H9 (cell line): ENCODE measurements at places on chromosomes 16 and 17. TPM values are rescaled to one million over a fixed set of nuclear protein-coding genes. Genes with fewer than 3 reads are reported as not detected.

DNA sequence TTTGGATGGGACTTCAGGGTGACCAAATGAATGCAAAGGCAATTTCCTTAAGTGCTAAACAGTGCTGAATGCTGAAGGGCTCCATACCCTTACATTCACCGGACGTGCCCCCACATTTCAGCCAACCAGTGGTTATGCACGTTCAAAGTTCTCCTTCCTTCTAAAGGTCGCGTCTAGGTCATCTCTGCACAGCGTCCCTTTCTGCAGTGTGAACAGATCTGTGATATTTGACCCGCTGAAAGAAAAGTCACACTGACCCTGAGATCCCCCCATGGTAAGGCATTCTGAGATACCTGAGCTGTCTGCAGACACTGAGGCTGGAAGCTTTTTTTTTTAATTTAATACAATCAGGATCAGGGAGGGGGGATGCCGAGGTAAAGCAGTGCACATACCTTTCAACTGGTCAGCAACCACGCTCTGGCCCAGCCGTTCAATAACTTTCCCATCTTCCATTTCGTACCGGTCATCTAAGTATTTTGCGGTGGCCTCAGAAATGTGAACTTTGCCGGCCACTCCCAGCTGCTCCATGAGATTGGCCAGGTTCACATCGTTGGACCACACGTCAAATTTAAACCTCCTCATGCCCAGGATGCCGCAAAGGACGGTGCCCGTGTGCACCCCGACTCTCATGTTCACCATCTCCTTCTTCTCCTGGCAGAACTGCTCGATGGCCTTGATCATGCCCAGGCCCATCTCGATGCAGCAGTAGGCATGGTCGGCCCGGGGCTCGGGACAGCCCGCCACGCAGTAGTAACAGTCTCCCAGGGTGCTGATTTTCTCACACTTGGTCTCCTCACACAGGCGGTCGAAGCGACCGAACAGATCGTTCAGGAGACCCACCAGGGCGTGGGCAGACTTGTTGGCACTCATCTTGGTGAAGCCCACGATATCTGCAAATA lies 2.6 kb downstream of the ADCY9 start:
- DNase-seq = no peak

DNA sequence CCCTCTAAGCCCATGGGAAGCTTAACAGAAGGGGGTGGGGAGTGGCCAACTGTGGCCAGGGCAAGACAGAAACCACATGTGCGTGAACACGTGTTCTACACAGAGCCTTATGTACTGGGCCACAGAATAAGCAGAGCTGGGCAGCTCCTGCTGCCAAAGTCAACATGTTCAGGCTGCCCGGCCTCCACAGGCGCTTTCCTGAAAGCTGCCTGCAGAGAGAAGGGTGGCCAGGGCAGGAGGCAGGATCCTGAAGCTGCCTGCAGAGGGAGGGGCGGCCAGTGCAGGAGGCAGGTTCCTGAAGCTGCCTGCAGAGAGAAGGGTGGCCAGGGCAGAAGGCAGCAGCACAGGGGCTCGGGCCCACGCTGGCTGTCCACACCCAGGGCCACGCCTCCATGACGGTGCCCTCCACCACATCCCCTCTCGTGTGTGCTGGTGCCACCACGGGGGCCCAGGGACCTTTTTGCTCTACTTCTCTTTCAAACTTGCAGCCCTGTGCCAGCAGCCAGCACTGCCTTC lies 79.5 kb downstream of the ANKRD11 start:
- no peak for DNase-seq

PIMREG gene
- 91.6 and 92.5 TPM in 2 replicates for total RNA-seq

DNA sequence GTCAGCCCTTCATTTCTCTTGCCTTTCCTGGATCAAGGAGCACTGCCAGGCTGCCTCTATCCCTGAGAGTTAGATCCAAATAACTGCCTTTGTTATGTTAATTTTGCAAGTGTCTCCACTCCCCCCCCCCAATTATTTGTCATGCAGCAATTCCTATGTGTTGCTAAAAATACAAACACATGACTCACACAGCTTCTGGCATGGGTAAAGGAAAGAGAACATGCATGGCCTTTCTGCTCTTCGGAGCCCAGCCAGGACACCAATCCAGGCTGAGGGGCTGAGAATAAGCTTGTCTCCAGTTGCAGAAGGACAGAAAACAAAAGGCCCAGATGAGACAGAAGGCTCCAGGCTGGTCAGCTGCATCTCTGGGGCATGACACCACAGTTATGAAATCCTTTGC lies 148.0 kb upstream of the TNRC6C start:
- peak; percentile 64 for DNase-seq

GRCh38 chr16:68113059-68113761 lies 28.0 kb downstream of the NFATC3 start:
- no peak for DNase-seq

ALDH3A1 gene
- total RNA-seq = 0.31 and 0.39 TPM in 2 replicates

GRCh38 chr17:4987767-4988567 lies 492 bp upstream of the CAMTA2 start:
- no peak for DNase-seq

KRT9 gene
- total RNA-seq = not detected in 2 replicates

DNA sequence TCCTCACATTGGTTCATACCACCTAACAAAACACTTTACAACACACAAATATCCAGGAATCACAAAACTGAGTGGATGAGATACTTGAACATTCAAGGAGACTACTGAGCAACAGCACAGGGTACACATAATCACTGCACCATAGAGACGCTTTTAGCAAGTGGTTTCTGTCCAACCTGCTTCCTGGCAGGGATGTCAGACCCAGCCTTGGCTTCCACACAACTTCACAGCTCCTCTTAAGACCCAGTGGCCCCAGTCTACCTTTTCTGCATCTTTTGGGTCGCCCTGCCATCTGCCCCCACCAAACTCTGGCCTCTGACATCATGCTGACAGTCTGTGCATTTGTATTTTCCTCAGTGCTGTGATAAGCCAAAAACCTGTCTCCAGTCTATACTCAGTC lies 5.9 kb upstream of the CORO6 start:
- no peak for DNase-seq

DNA sequence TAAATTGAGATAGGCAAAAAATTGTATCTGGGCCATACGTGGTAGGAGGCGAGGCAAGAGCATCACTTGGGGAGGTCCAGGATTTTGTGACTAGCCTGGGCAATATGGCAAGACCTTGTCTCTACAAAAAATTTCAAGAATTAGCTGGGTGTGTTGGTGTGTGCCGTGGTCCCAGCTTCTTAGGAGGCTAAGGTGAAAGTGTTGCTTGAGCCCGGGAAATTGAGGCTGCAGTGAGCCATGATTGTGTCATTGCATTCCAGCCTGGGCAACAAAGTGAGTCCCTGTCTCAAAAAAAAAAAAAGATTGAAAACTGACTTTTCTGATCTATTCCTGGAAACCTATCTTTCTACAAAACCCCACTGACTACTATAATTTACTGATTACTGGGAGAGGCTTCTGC lies 26.7 kb downstream of the CDK12 start:
- no peak for DNase-seq

CD300LF gene
- total RNA-seq = not detected in 2 replicates

GRCh38 chr16:74582970-74583369 lies 23.9 kb downstream of the GLG1 start:
- DNase-seq = no peak

GRCh38 chr17:32713081-32713480 lies 163.8 kb downstream of the MYO1D start:
- no peak for DNase-seq

GRCh38 chr17:74605361-74605760 lies 13.3 kb upstream of the CD300LD start:
- no peak for DNase-seq

- no peak for DNase-seq
Measured at GRCh38 chr16:87918338-87918737, 18.0 kb downstream of the CA5A start.

GRCh38 chr17:68627956-68628575 lies 26.9 kb upstream of the FAM20A start:
- DNase-seq = peak; percentile 46

DNA sequence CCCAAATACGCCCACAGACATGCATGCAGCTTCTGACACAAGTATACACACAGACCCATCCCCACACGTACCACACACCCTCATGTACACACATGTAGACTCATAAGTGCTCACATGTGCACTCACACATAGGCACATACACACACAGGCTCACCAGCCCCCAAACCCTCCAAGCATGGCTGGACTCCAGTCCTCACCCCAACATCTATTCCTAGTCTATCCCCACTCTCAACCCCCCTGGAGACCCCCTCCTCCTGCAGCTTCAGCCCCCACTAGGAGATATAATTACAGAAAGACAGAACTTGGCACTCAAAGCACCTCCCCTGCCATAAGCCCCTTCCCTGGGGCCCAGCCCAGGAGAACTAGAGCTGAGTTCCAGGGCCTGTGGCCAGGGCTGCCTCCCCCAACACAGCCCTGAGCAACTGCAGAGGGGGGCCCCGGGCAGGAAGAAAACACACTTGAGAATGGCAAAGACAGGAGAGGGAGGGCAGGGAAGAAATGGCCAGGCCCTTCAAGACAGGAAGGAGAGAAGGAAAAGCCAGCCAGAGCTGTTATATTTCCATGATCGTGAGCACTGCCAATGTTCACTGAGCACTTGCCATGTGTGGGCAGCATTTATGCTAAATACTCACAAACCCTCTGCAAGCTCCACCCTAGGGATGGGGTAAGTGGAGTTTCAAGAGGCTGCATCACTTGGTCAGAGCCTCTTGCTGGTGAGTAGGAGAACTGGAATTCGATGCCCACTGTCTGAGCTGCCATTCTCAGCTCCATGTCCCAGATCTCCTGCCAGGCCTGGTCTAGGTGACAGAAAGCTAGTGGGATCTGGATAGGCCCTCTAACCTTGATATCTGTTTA lies 224.5 kb downstream of the ZNF423 start:
- peak; percentile 9 for DNase-seq

ZSCAN10 gene
- total RNA-seq = 207 and 212 TPM in 2 replicates

OR1F1 gene
- total RNA-seq = not detected in 2 replicates

ATF7IP2 gene
- 18.1 and 21.5 TPM in 2 replicates for total RNA-seq
